Activated naive CD4-positive, alpha-beta T cell (primary cell): ENCODE measurements at places on chromosomes 1 and 21.

DNA sequence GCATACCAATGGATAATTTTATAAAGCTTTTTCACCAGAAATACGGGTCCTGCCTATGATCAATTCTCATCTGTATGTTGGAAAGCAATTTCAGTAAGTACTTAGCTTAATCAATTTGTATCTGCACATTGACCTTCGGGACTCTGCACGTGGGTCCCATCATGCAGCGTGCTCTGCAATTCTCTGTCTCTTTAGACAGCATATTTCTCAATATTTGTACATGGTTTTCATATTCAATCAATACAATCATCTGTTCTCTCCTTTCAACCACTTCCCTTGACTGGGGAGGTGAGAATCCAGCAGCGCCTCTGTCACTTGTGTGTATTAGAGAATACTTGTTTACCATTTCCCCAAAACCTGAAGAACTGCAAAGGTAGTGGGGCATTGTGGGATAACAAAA lies 220.5 kb downstream of the TNR start:
- DNase-seq: no peak

GRCh38 chr1:94143173-94143808 lies 22.3 kb upstream of the ABCA4 start:
- no peak for DNase-seq

DNA sequence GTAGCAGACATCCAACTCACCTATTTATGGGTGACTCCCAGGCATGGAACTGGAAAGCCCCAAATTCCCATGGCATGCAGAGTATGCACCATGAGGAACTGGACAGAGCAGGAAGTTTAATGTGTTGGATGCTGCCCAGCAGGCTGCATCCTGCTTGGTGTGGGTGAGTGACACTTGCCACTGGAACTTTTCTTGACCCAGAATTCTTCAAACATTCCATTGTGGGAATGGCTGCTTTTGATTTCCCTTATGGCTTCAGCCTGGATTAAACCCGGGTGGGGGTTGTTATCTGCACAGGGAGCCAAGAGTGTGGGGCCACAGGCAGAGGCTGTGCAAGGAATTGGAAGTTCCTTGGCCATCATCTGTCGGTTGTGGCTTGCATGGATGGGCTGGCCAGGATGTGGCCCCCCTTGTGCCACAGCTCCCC lies 26.9 kb upstream of the BACE2 start:
- DNase-seq: no peak

DNA sequence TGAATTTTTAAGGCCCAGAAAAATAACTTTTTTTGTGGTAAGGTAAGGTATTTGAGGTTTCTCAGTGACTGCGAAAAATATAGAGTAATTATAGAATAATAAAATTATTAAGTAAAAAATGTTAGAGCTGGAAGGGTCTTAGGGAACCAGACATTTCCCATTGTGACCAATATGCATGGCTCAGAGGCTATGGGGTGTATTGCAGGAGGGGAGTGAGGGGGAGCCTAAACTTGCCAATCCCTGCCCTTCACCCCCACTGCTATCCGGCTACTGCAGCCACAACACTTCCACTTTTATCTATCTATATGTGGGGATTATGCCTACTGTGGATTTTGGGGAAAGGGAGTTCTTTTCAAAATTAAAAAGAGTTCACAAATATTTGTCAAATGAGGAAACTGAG lies 7.6 kb upstream of the GADD45A start:
- DNase-seq: no peak

DNA sequence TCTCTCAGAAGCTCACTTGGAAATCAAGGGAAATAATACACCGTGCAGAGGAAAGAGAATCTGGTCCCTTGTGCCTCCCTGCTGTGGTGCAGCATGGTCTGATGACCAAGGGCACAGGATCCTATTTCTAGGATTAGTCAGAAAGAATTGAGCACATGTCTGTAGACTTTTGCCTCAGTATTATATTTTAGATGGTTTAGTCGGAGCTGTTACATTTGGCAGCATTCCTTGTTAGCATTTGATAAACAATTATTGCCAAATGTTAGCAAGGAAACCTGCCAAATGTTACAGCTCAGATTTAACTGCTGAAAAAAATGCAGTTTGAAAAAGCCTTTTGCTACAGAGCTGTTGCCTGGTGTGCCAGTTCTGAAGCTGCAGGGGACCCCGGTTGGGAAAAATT lies 183.5 kb upstream of the DPYD start:
- no peak for DNase-seq

DNA sequence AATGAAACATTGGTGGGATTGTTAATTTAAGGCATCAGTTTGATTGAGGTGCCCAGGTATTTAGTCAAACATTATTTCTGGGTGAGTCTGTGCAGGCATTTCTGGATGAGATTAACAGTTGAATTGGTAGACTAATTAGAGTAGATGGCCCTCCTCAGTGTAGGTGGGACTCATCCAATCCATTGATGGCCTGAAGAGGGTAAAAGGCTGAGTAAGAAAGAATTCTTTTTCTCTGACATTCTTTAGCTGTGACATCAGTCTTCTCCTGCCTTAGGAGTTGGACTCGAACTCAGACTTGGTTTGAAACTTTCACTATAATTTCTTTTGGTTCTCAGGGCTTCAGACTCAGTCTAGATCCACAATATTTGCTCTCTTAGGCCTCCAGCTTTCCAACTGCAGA lies 59.6 kb upstream of the ADAMTS5 start:
- no peak for DNase-seq

DNA sequence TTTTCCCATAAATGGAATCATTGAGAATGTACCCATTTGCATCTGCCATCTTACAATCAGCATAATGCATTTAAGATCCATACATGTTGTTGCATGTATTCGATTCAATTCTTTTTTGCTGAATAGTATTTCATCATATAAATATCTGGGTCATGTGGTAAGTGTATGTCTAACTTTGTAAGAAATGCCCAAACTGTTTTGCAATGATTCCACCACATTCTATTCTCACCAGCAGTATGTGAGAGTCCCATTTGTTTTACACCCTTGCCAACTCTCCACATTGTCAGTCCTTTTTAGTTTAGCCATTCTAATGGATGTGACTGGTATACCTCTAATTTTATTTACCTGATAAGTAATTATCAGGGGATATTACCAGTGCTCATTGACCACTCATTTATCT lies 115.8 kb upstream of the PBX1 start:
- no peak for DNase-seq

DNA sequence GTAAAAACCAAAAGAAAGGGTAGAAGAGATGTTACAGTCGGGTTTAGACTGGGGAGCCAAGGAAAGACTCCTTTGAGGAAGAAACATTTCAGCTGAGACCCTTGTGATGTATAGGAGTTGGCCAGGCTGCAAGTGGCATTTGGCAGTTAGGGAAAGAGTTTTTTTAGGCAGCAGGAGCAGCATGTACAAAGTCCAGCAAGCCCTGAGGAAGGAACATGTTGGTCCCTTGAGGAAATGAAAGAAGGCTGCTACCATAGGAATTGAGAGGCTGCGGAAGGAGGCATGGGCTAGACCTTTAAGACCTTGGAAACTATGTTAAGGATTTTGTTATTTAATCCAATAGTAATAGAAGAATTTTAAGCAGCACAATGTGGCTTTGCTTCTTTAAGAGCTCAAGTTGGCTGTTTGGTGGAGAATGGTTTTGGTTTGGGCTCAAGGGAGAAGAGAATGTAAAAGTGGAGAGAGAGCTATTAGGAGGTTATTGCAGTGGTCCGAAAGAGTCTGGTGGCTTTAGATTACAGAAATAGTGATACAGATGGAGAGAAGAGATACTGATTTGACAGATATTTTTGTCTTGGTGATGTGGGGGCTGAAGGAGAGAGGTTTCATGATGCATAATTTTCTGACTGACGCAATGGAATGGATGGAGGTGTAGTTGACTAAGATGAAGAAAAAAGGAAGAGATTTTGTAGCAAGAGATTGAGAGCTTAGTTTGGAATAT lies 26.6 kb downstream of the SMAP2 start:
- DNase-seq: no peak

- DNase-seq: no peak
Measured at GRCh38 chr1:212037900-212038299, 2.4 kb downstream of the DTL start.

- DNase-seq: no peak
Measured at GRCh38 chr1:153437236-153437635, 20.9 kb downstream of the S100A7A start.

DNA sequence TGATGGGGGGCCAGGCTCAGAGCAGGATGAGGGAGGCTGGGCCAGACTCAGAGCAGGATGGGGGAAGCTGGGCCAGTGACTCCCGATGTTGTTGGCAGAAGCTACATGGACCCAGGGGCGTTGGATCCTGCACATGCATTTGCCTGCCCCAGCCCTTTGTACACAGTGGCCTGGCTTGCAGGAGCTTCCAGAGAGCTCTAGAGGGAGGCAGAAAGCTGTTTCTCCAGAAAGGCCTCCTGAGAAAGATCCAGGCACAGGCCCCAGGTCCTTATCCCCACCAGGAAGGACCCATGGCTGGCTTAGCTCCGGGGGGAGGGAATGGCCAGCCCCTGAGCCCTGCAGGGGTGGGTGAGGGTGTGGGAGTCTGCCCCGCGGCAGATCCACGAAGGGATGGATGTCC lies 106.6 kb upstream of the ACTRT2 start:
- no peak for DNase-seq

DNA sequence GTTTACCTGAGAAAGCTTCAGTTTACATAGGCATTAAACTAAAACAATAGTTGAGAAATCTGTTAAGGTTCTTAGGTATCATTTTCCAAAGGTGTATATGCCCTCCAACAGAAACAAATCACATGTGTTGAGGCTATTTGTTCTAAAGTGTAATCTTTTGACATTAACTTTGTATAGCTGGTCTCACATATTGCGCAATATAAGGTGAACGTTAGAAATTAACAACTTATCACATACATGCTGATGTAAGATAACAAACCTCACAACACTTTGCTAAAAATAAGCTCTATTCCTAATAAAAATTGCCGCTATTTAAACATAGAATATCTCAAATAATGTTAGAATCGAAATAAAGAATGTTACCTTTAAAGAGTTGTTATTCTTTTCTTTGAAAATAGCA lies 340.6 kb downstream of the SRGAP2C start:
- no peak for DNase-seq

DNA sequence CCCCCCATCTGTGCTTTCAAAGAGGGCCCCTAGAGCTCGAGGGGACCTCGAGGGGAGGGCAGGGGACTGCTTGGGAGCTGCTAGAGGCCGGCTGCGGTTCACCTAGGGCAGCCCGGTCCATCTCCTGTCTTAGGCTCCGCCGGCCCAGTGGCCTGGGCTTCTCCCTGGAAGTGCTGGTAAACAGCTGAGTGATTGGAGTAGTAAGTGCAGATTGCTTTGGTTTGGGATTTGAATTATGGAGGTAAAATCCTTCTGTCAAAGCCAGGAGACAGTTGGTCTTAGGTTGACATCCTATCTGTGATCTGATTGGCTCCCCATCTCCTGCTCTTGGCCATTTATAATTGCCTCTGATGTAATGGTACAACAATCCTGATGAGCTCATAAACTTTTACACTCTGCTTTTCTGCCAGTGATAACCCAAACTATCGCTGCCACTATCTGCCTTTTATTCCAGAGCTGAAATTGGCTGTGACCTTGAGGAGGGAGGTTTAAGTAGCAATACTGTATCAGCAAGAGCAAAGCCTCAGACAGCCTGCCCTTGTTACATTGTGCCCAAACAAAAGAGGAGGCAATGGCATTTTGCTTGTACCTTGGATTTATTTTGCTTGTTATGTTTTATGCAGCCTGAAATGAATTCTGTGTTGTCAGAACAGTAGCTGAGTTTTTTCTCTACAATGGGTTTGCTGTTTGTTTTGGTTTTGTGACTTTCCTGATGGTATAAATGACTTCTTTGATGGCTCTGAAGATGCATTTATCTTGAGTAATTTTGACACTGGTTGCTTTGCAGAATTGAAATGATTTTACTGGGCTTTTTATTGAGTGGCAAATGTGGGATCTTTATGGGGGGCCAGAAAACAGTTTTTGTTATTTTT lies 2.4 kb downstream of the ARID1A start:
- no peak for DNase-seq

DNA sequence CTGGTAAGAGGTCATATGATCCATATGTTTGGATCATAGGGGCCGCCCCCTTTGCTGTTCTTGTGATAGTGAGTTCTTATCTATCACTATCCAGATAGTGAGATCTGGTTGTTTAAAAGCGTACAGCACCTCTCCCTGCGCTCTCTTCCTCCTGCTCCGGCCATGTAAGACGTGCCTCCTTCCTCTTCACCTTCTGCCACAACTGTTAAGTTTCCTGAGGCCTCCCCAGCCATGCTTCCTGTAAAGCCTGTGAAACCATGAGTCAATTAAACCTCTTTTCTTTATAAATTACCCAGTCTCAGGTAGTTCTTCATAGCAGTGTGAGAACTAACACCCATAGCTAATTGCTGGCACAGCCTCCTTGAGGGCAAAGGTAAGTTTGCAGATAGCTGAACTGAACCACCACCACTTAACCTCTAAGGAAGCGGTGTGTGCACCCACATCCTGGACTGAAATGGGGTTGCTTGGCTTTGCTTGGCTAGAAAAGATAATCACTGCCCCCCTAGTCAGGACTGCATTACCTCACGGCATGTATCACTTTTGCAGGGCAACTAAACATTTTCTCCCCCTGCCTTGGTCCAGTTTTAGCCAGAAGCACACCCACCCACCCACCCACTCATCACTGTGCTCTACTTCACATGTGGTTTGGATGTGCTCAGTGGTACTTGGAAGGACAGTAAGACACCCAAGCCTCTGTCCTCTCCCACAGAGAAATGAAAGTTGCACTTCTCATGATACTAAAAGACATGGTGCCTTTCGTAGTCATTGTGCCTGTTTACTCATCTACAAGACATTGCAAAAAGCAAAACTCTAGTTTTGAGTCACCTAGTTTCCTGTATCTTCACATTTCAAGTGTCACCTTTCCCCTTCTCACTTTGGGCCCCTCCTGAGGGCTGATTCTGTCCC lies 23.1 kb upstream of the PTAFR start:
- DNase-seq: peak; percentile 17

GRCh38 chr1:210455840-210456603 lies 127.3 kb downstream of the HHAT start:
- no peak for DNase-seq

- DNase-seq: no peak
Measured at GRCh38 chr21:37710546-37711285, 205.5 kb downstream of the KCNJ6 start.

DNA sequence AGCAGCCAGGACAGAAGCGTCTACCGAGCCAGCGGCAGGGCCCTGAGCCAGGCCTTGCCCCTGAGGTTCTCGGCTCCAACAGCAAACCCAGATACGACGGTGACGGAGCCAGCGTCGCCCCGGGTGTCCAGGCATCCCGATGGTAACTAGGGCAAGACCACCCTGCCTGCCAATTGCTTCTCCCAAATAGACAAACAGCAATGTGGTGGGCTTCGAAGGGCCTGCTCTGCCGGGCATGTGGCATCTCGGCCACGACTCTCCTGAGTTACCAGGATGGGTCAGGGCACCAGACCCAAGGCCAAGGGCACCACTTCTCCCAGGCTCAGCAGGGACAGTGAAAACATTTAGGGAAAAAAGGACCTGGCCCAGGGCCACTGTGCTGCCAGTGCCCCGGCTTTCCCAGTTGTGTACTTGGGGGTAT lies 3.2 kb upstream of the ACTRT2 start:
- DNase-seq: no peak

DNA sequence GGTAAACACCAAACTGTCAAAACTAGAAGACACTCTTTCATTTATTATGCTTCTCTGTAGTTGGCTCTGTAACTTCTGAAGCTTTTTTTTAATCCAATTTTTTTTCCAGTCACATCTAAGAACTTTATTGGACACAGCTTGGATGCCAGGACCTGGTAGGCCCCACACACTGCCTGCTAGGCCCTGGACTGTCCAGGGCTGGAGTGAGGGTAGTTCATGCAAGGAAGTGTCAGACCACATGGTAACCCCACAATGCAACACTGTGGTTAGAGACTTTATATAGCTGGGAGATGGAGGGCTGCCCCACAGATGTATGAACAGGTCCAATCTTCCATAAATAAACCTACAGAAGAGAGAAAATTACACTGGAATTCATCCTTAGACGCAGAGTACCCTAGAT lies 7.1 kb downstream of the SLC2A1 start:
- DNase-seq: no peak
